ENCODE measurements at places on chromosomes 11 and 22.
A peak's percentile ranks its signal among the peaks of the same experiment; 100 is the strongest.

DNA sequence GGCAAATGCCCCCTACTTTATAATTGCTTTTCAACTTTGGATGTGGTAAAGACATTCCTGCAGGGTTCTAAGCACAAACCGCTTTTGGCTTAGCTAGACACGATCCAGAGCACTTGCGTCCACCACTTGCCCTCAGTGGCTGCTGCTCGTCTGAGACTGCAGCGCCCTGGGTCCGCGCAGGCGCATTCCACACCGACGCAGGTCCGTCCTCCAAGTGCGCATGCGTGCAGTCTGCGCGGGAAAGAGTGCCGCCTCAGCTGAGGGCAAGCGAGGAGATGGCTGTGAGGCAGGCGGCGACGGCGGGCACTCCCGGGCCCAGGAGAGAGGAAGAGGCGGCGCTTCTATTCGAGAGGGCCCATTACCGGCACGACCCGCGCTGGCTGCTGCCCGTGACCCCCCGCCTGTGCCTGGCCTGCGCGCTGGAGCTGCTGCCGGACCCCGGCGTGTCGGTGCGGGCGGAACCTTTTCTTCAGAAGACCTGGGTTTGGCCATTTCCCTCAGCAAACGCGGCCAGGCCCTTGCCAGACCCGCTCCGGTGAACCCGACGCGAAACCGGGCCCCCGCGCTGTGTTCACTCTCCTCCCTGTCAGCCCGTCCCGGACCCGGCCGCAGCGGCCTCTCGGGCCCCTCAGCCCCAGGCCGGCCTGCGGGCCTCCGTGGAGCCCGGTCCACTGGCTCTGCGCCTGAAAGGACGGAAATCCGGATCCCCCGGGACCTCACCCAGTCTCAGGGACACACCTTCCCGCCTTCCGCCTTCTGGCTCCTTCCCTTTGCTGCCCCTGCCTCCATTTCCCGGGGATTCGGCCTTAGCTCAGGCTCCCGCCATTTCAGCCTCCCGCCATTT is at the start of gene MEI1:
Gene MEI1 (plus strand): TSS at position 240 of the 844 bp plus-strand sequence. CDS start 36 bp downstream, at position 276.
- DNase-seq: peak; percentile 81

DNA sequence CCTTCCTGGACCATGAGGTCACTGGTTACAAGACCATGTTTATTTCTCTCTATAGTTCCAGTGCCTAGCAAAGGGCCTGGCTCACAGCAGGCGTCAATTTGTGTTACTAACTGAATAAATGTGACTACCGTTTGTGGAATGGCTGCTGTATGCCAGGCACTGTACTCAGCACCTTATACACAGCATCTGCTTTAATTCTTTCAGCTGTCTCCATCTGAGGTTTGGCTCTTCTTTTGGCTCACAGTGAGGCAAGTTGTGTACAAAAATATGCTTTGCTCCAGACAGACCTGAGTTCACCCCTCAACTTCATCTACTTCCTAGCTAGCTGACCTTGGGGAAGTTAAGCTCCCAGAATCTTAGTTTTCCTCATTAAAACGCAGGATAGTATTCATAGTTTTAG is 75.3 kb upstream of the PHOX2A start:
- no peak for DNase-seq

DNA sequence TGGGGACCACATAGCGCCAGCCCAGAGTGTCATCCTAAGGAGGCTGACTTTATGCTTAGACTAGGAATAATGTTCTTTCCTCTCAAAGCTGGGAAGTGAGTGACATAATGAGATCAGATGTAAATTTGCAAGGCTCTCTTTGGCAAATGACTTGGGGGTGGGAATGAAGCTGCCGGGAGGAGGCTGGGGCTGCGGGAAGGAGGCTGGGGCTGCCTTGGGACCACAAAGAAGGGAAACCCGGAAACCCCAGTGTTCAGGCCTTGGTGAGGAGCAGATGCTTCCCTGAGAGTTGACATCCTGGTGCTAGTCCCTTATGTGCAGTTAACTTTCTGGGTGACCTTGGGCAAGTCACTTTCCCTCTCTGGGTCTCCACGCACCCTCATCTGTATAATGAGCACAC is 182.0 kb downstream of the CHST1 start:
- no peak for DNase-seq

DNA sequence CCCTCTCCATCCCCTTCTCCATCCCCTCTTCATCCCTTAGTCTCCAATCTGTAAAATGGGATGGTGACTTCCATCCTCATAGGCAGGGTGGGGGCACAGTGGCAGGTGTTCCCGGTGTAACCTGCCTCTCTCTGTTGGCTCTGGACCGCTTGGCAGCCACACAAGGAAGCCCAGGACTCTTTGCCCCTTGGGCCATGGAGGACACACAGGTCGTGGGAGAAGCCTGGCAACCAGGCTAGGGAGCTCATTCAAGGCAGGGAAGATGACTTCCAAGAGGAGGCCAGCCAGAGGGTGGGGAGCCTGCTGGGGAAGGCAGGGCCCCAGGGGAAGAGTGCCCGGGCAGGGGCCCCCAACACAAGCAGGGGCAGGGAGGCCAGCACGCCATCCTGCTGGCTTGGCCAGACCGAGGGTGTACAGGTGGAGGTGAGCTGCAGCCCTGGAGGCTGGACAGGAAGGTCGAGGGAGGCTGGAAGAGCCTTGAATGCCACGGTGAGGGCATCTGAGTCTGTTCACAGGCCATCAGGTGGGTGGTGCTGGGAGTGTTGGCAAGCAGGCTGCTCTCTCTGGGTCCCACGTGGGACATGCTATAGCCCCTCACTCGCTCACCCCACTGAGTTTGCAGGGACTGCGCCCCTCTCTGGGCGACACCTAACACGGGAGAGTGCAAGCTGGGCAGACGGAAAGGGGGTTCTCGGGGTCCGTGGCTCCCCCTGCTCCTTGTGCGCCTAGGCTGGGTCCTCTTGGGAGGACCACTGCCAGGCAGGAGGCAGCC is 15.5 kb upstream of the CTSD start:
- no peak for DNase-seq

DNA sequence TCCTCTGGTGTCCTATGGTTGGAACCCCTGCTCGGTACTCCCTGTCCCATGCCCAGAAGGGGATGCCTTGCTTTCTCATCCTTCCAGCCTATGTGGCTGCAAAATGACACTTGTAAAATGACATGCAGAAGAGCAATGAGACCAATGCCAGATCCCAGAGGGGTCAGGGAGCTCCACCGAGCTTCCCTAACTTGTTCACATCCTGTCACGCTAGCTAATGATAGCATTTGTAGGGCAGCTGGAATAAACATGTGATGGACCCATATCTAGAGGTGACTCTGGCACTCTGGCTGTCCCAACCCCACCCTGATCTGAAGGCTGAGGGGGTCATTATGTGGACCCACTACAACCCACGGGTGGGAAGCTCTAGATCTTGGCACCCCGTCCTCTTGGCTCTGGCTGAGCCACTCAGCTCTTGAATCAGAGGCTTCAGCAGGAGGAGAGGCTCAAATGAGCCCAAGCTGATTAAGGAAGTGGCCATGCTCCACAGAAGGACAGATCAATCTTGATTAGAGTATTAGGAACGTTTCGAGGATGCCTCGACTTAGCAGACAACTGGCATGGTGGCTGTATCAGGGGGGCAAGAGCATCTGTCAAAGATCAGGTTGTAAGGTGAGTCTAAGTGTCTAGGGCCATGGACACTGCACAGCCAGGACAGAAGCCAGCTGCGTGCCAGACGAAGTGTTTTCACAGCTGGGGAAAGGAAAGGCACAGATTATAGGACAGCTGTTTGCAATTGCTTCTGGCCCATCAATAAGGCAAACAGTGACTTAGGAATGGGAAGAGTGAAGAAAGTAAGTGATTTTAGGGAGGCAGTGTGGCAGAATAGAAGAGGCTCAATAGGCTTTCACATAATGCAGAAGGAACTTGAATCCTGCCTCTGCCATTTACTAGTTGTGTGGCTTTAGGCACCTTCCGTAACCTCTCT is 182.8 kb downstream of the KIRREL3 start:
- DNase-seq: peak; percentile 32

- no peak for DNase-seq
These were observed 2.3 kb downstream of the YPEL4 start for GRCh38 chr11:57647372-57647771.

DNA sequence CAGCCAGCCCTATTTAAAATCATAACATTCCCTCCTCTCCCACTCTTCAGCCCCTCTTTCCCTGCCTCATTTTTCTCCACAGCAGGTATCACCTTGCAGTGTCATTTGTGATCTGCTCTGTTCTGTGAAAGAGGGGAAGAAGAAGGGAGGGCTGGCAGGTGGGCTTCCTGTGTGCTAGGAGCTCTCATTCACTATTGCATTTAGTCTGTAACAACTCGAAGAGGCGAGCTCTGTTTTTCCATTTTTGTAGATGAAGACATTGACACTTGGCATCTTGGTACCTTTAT is 52.1 kb upstream of the CRYBB3 start:
- no peak for DNase-seq

DNA sequence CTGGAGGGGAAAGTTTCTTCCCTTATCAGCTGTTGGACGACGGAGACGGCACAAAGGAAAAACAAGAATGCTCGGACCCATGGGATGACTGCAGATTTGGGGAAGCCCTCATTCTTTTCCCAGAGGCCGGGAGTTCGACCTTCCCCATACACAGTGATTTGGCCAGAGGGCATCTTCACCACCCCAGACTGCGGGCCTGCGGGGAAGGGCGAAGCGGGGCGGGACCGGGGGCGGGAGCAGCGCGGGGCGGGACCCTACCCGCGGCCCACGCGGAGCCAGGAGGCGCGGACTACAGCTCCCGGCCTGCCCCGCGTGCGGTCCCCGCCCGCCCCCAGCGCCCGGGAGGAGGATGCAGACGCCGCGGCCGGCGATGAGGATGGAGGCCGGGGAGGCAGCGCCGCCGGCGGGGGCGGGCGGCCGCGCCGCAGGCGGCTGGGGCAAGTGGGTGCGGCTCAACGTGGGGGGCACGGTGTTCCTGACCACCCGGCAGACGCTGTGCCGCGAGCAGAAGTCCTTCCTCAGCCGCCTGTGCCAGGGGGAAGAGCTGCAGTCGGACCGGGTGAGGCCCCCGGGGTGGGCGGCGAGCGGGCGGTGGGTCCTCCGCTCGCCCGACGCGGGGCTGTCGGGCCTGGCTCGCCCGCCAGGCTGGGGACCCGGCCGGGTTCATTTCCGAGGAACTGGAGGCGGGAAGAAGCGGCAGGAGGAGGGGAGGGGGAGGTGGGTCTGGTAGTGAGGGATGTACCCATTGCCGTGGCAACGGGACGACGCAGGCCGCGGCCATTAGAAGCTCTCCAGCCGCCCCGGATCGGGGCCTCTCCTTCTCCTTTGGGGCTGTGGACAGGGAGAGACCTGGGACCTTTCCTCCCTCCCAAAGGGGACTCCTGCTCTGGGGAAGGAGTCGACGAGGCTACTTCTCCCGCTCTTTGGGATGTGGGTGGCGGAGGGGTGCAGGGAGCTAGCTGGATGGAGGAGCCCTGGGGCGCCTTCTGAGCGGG is at the start of gene KCTD17:
Gene KCTD17 (plus strand): TSS at position 352 of the 995 bp plus-strand sequence. CDS start 19 bp downstream, at position 371.
- peak; percentile 79 for DNase-seq

DNA sequence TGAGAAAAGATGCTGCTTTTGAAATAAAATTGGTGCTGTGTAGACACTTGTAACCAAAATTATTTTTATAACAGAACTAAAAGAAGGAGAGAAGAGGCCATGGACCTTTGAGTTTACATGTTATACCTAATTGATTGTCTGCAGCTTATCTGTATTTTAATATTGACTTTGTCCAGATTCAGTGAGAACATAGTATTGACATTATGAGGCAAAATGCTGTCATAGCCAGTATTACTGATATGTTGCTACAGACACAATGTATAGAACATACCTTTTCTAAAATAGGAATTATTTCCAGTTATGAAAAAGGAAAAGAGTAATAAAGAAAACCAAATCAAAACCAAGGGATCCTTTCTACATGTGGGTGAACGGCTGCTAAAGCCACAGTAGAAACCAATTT is 11.5 kb upstream of the TECTA start:
- DNase-seq: no peak

DNA sequence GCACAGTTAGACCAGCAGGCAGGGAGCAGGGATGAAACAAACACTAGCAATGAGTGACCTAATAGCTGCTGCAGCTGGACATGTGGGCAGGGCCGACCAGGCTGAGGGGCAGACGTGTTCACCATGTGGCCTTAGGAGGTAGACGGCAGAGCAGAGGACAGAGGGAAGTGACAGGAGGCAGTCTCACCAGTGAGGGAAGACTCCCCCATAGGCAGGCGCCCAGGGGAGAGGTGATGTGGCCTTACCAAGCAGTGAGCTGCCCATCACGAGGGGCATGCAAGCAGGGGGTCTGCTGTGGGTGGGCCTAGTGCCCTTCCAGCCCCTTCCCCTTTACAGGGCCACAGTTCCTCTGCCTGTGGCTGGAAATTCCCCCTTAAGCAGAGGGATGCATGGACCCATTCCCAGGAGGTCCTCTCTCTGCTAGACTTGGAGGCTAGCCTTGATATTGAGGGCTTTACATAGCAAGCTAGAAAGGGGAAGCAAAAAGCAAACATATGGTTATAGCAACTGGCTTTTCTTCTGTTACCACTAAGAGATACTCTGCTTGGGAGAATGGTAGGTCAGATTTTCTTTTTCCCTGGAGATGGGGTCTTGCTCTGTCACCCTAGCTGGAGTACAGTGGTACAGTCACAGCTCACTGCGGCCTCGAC is 67.6 kb downstream of the MPPED1 start:
- no peak for DNase-seq

- peak; percentile 87 for DNase-seq
These were observed 44.1 kb downstream of the MACROD1 start for GRCh38 chr11:64121663-64122410.

DNA sequence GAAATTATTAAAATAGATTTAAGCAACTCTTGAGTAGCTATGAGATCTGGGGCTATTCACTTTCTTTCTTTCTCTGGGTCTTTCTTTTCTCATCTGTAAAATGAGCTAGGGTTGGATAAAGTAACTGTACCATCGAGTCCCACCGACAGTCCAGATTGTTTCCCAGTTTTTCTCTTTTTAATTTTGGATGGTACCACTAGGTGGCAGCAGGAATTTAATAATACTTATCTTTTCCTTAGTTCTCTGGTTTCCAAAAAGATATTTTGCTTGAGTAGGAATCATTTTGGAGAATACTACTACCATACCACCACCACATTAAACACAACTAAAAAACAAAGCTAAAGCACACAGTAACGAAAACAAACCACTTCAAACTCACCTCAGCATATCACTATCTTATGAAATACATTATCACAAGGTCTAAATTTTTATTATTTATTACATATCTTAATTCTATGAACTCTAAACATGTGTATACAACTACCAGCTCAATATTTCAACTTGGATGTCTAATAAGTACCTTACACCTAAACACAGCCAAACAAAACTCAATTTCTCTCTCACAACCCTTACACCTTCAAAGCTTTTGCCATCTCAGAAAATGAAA is 584.0 kb downstream of the KCNA4 start:
- peak; percentile 29 for DNase-seq
